GM10248 (cell line): ENCODE measurements at places on chromosomes 12 and 14.

DNA sequence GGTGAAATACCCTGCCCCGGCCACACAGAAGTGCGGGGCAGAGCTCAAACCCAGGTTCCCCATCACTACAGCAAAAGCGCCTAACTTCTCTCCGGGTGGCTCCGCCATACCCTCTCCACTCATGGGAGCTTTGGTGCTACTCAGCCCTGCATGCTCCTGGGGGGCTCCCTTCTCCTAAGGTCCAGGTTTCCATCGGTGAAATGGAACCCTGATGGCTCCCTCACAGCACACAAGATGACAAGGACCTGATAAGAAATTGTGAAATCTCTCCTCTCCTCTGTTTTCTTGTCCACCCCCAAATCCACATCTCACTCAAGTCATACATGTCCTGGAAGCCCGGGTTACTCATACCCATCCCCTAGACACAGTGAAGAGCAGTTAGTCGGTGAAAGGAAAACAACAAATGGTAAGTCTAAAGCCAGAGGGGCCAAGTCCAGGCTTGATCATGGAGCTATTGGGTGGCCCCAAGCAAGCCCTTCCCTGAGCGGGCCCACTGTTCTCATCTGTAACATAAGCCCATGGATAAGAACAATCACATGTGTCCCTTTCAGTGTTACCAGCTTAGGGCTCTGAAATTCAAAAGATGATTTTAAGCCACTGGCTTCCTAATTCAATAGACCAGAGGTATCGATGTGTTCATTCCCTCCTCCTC lies 317.5 kb downstream of the BCL11B start:
- DNase-seq = no peak

- DNase-seq = no peak
Observed at GRCh38 chr12:67426067-67426466, 156.9 kb downstream of the CAND1 start.

DNA sequence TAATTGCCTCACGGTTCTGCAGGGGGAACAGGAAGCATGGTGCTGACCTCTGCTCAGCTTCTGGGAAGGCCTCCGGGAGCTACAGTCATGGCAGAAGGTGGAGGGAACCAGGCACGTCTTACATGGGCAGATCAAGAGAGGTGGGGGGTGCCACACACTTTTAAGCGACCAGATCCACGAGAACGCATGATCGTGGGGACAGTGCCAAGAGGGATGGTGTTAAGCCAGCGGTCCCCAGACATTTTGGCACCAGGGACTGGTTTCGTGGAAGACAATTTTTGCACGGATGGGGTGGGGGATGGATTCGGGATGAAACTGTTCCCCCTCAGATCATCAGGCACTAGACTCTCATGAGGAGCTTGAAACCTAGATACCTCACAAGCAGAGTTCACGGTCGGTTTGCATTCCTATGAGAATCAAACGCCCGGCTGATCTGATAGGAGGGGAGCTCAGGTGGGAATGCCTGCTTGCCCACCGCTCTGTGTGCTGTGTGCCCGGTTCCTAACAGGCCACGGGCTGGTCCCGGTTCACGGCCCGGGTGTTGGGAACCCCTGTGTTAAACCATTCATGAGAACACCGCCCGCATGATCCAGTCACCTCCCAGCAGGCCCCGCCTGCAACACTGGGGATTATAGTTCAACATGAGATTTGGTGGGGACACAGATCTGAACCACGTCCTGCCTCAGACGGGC lies 96.9 kb downstream of the ADGRD1 start:
- no peak for DNase-seq

DNA sequence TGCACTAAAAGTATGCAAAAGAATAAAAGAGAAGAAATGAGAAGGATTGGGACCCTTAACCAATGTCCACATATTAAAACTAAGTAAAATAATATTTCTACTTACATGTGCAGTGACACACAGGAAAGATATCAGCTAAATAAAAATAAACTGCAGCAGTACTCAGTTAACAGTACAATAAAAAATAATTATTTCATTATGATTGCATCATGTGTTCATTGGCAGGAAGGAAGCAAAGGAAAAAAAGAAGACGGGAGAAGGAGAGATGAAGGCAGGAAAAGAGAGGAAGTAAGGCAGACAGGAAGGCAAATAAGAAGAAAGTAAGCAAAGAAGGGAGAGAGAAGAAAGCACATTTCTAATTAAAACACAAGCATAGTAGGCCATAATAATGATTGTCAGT lies 33.0 kb downstream of the RASSF9 start:
- DNase-seq = no peak

- DNase-seq = no peak
Observed at GRCh38 chr12:8948701-8949341, 624 bp downstream of the M6PR start.

DNA sequence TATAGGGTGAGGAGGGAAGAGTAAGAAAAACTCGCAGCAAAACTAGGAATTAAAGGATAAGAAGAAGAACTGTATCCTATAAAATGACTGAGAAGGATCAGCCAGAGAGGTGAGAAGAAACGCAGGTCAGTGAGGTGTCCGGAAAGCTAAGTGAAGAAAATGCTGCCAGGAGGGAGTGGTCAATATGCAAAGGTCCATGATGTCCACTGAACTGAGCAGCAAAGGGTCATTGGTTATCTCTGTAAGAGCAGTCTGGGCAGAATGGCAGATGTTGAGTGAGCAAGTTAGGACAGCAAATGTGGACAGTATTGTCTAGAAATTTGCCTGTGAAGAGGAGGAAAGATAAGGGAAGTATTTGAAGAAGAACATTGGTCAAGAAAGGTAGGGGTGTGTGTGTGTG lies 155.4 kb downstream of the SRGAP1 start:
- DNase-seq = no peak

- DNase-seq = no peak
Observed at GRCh38 chr14:100907240-100907639, 3.7 kb upstream of the RTL1 start.

- no peak for DNase-seq
Observed at GRCh38 chr12:66596199-66596598, 82.7 kb downstream of the GRIP1 start.

GRCh38 chr12:99611599-99611998 lies 36.0 kb upstream of the GARIN6 start:
- DNase-seq = no peak
